ENCODE measurements at places on chromosomes 6 and 20.

GRCh38 chr20:36728986-36729385 is 16.9 kb downstream of the NDRG3 start:
- no peak for ATAC-seq

GRCh38 chr6:111971181-111971841 is 82.6 kb upstream of the CCN6 start:
- ATAC-seq, result no peak

- no peak for ATAC-seq
These were observed 725 bp downstream of the TM9SF4 start for GRCh38 chr20:32110173-32110704.

DNA sequence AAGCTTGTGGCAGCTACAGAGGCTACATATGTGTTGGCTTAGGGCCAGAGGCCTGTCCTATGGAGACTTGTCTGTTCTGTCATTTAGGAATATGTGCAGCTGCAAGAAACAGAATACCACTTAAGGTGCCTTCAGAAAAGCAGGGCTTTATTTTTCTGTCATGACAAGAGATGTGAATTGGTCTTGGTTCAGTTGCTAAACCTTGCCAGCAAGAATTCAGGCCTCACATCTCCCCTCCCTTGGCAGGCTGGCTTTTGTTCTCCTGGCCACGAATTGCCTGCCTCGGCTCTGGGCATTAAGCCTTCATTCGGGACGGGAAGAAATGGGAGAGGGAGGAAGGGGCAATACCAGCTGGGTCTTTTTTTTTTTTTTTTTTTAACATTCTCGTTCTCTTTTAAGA is 82.4 kb upstream of the TGM3 start:
- ATAC-seq, result no peak

DNA sequence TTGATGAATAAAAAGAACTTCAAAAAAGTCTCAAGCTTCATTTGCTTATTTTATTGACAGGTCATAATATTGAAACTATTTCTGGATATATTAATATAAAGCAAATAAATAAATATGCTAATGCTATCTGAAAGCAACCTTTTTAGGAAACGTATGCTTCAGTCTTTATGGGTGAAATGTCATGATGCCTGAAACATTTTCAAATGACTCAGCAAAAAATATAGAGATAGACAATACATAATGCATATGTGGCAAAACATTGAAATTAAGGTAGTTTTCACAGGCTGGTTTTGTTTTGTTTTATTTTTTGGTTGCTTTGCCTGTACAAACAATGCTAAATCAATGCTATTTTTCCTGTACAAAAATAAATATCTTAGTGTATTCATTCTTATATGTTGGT is 194.4 kb upstream of the PLCB4 start:
- ATAC-seq, result no peak

GRCh38 chr6:55014321-55015088 is 159.8 kb upstream of the HCRTR2 start:
- no peak for ATAC-seq

GRCh38 chr6:20946890-20947289 is 412.6 kb downstream of the CDKAL1 start:
- ATAC-seq, result no peak

DNA sequence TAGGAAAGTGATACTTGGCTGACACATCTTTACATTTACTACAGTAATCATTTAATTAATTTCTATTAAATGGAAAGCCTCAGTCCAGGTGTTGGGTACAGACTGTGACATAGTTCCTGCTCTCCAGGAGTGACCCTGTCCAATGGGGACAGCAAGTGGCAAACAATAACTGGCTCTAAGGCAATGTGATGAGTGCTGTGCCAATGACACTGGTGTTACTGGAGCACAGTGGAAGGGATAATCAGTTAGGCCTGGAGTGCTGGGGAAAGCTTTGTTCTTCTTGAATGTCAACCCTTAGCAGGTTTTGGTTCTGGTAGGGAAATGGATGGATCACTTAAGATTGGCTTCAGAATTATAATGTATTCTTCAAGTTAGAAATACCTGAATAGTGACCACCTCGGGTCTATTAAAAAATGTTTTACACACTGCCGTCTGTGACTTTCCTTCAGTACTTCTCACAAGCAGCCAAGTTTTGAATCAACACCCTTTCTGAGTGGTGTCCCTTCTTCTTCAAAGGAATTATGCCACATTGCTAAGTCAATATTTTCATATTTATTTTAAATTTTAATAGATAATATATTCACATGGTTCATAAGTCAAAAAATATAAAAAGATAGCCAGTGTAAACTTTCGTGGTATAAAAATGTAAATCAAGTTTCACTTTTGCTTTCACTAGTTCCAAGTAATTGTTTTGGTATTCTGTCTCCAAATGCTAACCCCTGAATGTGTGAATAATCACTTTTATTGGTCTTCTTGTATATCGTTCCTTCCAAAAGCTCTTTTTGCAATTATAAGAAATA is 9.6 kb downstream of the CMTR1 start:
- no peak for ATAC-seq

DNA sequence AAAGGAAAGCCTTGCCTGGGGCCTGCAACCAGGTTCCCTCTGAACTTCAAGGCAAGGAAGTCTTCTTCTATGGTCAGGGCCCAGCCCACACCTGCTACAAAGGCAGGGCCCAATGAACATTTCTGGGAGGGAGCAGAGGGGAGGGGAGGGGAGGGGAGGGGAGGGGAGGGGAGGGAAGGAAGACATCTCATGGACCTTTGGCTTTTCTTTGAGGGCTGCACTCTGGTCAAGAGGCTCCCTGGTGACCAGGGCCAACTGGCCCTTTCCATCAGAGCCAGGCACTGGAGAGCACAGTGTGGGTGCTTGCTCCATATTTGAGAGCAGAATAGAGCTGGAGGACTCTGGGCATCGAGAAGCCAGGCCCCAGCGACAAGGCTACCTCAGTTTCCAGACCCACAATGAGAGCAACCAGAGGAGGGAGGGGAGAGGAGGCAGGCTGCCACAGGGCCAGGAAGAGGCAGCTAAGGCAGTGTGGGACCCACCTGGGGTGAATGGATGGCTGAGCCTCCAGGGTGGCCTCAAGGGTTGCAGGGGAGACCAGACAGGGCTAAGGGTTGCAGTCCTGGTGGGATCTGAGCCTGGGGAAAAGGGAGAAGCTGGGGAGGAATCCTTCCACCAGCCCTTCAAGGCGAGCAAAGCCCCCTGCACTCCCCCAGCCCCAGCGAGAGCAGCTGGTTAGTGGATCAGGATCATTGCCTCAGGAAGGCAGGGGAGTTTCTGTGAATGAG is 84.8 kb downstream of the MRPL14 start:
- no peak for ATAC-seq

GRCh38 chr6:111096246-111096645 is 8.9 kb downstream of the SLC16A10 start:
- no peak for ATAC-seq

DNA sequence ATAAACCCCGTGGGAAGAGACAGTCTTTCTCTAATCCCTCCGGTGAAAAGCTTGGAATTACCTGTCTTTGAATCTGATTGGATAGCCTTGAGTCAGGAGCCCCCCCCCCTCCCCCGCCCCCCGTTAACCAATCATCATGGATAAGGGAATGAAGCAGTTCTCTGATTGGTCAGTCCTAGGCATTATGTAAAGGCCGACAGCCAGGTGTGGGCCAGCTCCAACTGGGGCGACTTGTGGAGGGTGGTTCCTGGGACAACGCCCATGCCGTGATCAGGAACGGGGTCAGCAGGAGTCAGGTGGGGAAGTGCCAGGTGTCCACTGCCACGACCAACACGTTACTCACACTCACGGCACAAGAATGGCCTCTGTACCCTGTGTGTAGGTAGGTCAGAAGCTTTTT is 406.8 kb upstream of the SULF2 start:
- ATAC-seq, result no peak

DNA sequence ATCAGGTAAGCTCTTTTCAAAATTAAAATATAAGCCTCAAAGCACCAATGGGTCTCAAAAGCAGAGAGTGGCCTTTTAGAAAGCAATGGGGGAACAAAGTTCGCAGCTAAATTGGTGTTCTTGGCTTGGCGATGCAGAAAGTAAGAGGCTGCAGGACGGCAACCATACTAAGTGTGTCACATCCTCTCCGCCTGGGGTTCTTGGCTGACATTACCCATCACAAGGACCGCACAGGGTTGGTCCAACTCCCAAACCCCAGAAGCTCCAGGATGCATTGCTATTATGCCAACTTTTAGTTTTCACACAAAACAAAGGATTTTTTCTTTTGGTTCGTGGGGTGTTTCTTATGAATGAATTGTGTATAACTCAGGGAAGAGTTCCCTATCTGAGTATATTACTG is 124.8 kb downstream of the PRKN start:
- ATAC-seq, result no peak

DNA sequence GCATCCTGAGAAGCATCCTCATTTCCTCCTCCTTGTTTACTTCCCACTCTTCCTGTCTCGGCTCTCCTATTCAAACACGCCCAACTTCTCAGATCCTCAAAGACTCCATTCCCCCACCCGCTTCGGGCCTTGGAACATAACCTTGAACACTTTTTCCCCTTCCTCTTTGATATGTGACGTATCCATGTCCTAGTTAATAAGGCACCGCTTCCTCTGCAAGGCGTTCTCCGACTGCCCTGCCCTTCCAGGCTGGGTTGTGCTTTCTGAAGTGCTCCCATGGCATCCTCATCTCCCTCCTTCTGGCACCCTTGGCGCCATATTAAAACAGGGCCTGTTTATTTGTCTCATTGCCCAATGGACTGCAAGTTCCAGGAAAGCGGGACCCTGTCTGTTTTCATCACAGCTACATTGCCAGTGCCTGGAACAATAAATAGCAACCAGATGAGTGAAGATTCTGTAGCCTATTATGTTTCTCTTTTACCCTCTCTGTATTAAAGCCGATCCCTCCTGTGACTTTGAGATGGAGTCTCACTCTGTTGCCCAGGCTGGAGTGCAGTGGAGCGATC is 115.3 kb upstream of the TRAF3IP2 start:
- no peak for ATAC-seq

GRCh38 chr6:81979767-81980166 is 227.3 kb upstream of the TENT5A start:
- ATAC-seq, result no peak

GRCh38 chr6:135115834-135116233 is 61.2 kb upstream of the HBS1L start:
- ATAC-seq, result no peak

DNA sequence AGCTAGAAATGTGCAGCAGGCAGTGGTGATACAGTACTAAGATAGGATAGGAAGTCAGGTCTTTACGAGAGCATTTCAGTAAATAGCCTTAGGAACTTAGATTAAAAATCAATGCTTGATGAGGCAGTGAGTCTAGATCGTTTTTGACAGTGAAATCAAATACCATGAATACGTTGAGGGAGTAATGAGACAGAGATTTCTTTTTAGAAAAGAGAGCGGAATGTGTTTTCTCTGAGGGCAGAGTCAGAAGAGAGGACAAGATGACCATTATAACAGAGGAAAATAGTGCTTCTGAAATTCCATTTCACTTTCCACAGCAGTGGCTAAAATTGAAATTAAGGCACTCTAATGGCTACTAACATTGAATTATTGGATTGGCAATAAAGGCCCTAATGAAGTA is 339.6 kb downstream of the UTRN start:
- ATAC-seq, result no peak

DNA sequence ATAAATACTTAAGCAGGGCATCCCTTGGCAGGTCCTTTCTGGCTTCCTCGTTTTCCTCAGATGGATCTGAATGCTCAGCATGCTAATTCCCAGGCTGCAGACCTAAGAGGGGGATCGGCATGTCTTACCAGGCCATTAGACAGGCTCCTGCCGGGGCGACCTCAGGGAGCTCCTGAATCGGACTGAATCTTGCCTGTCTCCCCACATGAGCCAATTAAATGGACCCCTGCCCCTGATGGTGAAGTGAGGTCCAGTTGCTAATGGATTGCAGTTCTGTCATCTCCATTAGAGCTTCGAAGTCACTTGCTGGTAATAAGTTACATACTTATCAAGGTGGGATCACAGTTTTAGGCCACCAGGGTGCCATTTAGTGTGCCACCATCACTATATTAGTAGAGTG is 51.4 kb downstream of the NOL4L start:
- no peak for ATAC-seq

DNA sequence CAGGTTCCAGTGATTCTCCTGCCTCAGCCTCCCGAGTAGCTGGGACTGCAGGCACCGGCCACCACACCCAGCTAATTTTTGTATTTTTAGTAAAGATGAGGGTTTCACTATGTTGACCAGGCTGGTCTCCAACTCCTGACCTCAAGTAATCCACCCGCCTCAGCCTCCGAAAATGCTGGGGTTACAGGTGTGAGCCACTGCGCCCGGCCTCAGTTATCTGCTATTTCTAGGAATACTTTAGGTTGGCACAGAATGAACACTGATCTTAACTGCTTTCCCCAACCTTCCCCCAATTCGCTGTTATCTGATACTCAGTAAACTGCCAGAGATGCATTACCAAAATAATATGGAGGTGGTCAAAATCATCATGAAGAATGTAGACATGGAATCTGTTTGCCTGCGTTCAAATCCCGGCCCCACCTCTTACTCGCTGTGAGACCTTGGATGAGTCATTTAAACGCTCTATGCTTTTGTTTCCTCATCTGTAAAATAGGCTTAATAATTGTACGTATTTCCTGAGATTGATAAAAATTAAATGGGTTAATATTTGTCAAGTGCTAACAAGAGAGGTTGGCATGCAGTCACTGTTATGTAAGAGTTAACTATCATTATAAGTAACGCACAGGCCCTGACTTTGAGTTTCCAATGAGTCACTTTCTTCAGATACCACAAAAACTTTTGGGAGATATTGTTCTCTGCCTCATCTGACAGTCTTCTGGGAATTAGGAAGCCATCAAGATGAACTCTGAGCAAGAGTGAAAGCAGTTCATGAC is 44.5 kb upstream of the NCOA3 start:
- no peak for ATAC-seq
